ENCODE measurements at places on chromosomes 7 and 10.

GRCh38 chr7:101915000-101915399 lies 97.6 kb downstream of the CUX1 start:
- DNase-seq: no peak

GRCh38 chr10:35938160-35938559 lies 296.1 kb upstream of the FZD8 start:
- DNase-seq: no peak

DNA sequence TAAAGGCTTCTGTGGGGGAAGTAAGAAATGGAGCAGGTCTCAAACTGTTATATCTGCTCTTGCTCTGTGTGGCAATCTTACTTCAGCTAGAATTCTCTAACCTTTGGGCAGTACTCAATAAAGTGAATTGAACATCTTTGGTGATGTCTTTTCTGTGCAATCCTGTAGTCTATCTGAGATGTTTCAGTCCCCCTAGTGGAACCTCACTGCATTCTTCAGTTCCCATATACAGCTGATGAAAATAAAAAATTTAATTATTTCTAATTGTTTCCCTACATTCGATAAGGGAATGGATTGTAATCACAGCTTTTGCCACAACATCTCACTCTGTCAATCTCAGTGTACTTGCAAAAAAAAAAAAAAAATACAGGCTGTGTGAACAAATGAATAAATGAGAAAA lies 522.6 kb downstream of the DNAJB9 start:
- DNase-seq: no peak

DNA sequence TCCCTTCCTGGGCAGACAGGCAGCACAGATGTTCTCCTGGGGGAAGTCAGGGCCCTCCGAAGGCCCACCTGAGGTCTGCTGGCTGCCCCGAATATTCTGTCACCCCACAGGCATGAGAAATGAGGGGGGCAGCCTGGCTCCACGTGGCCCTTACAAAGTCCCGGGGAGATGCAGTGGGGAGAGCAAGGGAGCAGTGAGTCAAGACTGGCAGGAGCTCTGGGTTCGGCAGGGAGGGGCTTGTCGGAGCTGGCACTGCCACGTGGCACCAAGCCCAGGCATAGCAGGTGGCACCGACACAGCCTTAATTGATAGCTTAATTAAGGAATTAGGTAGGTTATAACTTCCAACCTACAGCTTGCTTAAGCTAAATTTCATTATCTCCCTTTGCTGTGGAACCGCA lies 163.9 kb downstream of the USP6NL start:
- no peak for DNase-seq

GRCh38 chr10:20202337-20202736 lies 386.1 kb downstream of the PLXDC2 start:
- DNase-seq: no peak

DNA sequence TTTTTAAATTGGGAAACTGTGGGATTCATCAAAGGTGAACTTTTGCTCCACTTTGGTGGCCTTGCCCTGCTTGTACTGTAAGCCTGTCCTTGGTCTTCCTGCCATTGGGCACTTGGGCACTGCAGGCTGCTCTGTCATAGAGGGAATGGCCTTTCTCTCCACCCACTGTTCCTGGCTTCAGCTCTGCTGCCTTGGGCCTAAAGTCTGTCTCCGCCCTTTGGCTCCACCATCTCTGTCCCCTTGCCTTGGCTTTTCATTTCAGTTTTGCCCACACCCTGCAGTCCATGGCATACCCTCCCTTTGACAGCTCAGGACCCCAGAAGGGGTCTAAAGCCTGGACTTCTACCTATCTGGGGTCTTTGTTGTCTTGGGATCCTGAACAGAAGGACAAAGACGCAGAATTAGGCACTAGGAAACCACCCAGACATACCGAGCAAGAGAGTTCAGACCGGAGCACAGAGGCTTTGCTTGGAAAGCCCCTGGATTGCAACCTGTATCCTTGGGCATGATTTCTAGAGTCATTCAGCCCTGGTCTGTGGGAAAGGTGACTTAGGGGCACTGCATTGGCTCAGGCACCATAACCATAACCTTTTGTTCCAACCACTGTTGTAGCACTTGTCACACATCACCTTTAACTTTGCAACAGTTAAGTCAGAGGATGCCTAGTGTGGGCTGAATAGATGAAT lies 5.2 kb upstream of the ARHGAP22 start:
- peak; percentile 27 for DNase-seq

- no peak for DNase-seq
Measured at GRCh38 chr7:98880485-98880884, 2.2 kb downstream of the TRRAP start.

GRCh38 chr7:111010798-111011197 lies 80.1 kb upstream of the LRRN3 start:
- DNase-seq: no peak

DNA sequence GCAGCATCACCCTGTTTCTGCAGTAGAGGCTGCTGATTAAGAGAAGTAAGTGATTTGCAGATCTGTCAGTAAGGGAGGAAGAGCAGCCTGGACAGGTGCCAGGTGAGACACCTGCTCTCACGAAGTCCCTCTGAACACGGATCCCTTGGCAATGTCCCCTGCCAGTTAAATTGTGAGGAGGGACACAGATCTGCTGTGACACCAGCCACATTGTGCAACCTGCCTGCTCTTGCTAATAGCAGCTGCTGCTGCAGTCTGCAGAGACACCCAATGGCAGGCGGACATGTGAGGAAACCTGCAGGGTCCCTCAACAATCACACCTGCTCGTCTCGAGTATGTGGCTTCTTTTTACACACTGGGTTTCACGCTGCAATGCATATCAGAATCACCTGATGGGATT lies 31.9 kb downstream of the ANXA11 start:
- no peak for DNase-seq

- peak; percentile 69 for DNase-seq
Measured at GRCh38 chr10:110681023-110681681, 37.0 kb downstream of the RBM20 start.
